H54 (cell line): ENCODE measurements at places on chromosomes 4 and X.

GRCh38 chr4:175070444-175070843, 152.3 kb downstream of the ADAM29 start:
- no peak for DNase-seq

DNA sequence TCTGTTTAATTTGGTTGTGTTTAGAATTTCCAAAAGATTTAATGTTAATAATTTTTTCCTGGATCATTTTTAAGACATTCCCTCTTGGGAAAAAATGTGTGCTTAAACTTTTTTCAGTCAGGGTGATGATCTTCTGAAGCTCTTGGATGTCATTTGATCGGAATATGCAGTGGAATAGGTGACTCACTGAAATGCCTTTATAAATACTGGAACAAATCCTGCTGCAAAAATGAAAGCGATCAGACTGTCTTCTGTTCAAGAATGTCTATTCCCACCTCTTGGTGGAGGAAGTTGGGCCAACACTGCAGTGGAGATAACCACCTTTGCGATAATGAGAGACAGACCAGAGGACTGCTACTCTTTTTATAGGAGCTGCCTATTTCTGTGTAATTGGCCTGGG, 46.7 kb downstream of the LARP1B start:
- no peak for DNase-seq

DNA sequence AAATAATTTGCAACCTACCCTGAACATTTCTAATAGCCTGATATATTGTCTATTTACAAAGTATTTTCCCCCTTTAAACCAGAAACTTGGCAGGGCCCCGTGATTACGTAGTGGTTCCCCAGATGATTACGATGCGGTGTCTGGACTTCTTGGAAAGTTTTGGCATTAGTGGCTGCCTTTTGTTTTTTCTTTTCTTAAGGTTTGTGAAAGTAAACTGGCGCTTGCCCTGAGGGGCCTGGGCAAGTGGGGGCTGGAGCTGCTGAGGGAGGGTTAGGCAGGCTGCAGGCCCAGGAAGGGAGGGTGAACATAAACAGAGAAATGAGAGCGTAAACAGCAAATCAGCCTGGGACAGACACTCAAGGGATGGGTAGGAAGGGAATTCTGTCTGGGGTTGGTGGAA, 123.6 kb upstream of the MSX1 start:
- no peak for DNase-seq

GRCh38 chr4:138445098-138445497, 202.9 kb upstream of the SLC7A11 start:
- no peak for DNase-seq

DNA sequence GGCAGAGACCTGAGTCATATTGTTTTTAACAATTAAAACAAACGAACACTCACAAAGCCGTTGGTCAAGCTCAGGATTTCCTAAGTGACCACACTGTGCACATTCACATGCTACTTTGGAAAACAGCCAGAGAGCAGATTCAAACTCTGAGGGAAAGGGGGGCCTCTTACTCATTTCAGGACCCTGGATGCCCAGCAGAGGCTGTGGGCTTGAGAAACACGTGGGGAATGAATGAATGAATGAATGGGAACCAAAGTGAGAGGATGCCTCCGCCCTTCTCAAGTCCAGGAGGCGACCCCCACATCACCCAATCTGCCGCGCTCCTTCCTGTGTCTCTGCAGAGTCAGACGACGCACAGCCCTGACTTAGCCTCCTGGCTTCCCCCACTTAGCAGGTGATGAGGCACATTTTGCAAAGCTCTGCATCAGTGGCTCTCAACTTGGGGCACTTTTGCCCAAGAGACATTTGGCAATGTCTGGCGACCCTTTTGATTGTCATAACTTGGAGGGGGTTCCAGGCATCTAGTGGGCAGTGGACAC, 76.0 kb downstream of the ABLIM2 start:
- DNase-seq = no peak

DNA sequence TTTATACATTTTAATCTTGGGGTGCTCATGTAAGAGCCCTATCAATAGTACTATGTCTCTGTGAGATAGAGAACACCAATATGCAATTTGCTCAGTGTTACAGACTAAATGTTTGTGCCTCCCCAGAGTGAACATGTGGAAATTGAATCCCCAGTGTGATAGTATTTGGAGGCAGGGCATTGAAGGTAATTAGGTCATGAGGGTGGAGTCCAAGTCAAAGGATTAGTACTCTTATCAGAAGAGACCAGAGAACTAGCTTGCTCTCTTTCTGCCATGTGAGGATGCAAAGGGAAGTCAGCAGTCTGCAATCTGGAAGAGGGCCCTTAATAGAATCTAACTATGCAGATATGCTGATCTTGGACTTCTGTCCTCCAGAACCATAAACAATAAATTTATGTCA, 1317.0 kb downstream of the STIM2 start:
- DNase-seq = no peak

DNA sequence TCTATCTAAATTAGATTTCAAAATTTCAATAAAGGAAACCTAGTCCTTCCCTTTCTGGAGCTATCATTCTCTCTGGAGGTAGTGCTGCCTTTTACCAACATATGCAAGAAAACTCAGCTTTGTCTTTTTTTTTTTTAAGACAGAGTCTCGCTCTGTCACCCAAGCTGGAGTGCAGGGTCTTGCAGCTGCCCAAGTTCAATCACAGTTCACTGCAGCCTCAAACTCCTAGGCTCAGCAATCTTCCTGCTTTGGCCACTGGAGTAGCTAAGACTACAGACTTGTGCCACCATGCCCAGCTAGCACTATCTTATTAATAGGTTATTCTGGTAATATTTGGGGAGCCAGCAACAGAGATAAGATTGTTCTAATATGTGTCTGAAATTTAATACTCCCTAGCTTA, 12.3 kb downstream of the AASDH start:
- DNase-seq = no peak

- DNase-seq = no peak
These were observed 16.7 kb downstream of the PRR32 start for GRCh38 chrX:126836186-126836585.

DNA sequence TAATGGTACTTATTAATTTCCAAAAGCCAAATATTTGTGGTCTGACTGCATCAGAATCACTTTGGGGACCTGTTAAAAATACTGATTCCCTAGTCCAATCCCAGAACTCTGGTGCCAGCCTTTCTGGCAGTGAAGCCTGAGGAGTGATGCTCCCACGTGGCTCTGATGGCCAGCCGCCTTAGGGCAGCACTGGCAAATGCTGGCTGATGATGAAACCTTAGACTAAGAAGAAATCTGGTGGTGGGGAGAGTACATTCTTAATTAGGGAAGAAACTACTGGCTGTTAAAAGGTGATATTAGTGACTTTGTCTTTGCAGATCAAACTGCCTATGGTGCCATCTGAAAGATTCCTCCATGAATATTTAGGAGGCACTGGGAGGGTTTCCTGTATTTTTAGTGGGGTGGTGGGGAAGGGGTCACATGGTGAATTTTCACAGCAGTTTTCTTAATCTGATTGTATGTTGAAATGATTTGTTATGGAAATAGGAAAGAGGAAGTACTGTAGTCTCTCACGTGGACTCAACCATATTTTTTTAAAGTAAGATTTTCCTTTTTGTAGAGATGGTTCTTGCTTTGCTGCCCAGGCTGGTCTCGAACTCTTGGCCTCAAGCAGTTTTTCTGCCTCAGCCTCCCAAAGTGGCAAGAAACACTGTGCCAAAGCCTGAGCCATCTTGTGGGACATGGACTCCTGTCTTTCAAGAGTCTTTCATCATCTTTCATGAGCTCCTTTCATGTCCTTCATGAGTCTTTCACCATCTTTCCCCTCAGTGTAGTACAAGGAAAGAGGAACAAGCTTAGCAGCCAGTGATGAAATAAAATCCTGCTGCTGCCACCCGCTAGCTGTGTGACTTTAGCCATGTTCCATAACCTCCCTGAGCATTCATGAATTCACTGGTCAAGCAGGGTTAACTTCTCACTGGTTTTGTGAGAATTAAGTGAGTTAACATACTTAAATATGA, 90.8 kb downstream of the ZNF330 start:
- no peak for DNase-seq

DNA sequence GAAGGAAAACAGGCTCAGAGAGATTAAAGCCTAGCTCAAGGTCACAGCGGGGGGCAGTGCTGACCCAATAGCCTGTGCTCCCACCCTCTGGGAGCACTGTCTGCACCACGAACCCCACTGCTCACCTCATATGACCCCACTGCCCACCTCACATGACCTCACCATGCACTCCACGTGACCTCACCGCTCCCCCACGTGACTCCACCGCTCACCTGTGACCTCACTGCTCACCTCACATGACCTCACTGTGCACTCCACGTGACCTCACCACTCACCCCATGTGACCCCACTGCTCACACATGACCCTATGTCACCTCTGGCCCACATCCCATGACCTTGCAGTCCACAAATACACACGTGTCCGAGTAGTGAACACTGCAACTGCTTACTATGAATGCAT, 55.4 kb downstream of the ACOX3 start:
- no peak for DNase-seq

DNA sequence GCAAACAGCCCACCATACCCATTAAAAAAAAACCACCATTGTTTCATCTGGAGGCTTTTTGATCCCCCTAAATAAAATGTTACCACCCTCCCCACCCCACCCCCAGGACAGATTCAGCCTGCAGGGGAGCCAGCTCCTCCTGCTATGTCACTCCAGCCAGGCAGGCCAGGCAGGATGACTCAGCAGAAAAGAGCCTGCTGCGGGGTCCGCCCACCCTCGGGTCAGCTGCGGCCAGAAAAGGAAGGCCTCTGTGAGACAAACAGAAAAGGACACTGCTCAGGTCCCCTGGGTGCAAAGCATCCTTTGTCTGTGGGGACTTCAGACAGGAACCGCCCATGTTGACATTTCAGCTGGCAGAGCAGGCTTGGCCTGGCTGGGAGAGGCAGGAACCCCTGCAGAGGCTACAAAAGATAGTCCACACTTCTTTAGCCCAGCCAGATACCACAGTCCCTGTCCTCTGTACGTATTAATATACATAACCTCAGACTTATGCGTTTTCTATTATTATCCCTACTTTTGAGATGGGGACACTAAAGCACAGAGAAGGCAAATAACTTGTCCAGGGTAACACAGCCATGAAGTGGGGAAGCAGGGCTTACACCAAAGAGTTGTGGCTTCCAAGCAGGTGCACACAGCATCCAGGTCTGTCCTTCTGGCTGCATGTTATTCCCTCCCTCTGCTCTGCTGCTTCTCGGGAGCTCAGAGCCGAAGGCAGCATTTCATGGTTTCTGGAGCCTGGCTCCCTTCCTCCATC, 147.7 kb downstream of the CPEB2 start:
- peak; percentile 55 for DNase-seq

DNA sequence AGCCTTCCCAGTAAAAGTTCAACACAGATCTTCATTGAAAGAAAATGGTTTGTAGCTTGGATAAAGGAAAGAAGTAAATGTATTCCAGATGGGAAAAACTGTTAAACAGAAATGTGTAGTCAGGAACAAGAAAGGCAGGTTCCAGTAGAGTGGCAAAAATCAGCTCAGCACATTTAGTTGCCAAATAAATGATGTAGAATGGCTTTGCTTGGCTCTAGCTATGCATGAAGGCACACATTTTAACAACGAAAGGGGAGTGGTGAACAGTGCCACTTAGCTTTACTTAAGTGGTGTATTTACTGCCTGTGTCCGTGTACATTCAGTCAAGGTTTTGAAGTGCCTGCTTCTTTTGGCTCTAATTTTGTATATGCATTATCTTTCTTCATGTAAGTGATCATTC, 644.5 kb upstream of the ATOH1 start:
- no peak for DNase-seq

DNA sequence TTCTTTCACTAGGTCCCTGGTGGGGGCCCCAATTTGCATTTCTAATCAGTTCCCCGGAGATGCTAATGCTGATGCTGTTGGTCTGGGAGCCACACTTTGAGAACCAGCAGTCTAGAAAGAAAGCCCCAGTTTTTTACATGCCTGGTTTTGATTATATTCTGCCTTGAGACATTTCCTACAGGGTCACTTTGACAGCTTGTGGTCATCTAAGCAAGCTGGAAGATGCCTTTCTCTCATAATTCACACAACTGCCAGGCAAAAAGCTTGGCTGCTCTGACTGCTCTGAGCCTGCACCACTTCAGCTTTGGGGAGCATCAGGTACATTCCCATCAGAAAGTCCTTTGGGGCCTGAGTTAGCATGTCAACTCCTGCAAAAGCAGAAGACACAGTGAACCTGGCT, 5.9 kb upstream of the PLAC1 start:
- no peak for DNase-seq

- no peak for DNase-seq
These were observed 37.5 kb upstream of the IL21 start for GRCh38 chr4:122658377-122658776.

- no peak for DNase-seq
These were observed 7.3 kb upstream of the TMEM185A start for GRCh38 chrX:149638860-149639259.

DNA sequence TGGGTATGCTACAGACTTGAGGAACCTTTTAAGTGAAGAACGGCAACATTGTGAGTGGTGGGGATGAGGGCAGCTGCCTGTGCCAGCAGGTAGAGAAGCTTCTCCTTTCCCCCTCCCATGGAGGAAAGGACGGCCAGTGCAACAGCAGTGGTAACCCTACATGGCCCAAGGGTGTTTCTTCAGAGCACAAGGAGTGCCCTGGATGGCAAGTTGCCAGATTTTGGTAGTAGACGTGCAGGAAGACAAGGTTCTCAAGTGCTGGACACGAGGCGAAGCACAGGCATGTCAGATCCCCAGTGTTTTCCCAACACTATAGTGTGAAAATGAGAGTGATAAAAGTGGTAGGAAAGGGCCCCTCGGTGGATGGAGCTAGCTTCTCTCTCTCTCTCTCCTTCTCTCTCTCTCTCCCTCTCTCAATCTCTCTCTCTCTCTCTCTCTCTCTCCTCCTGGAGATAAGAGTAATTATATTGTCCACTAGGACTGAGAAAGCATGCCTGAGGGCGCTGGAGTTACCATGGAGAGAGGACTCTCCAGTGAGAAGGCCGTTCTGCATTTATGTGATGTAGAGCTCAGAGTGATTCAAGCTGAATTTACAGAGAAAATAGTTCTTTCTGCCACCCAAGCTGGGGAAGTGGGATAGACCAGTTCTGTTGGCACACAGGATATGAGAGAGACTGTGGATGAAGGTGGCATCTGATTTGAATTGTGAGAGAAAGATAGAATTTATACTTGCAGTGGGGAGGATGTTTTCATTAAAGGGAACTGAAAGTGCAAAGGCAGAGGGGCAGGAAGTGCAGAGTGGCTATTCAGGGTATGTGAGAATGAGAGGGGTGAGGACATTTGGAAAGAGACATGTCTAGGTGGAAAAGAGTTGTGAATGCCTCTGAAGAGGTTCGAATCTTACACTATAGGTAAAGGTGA, 25.7 kb upstream of the TRPC3 start:
- no peak for DNase-seq
